Panc1 (cell line): ENCODE measurements at places on chromosomes 5 and 9. TPM values are rescaled to one million over a fixed set of nuclear protein-coding genes. Genes with fewer than 3 reads are reported as not detected.

Gene LTC4S
- 0.69 TPM for total RNA-seq

Gene ACTBL2
- not detected for total RNA-seq

Gene PHAX
- 46.2 TPM for total RNA-seq

Gene ACOT12
- total RNA-seq: 0.74 TPM

Gene CBY3
- total RNA-seq: 0.39 TPM

Gene PCDHA6
- total RNA-seq: 0.31 TPM

Gene DMRT3
- total RNA-seq: not detected

Gene IRX4
- 0.18 TPM for total RNA-seq

Gene PCAT7
- total RNA-seq: 0.59 TPM

Gene MINAR2
- not detected for total RNA-seq

Gene SV2C
- not detected for total RNA-seq

Gene EPB41L4B
- total RNA-seq: 27.8 TPM

Gene IFNA6
- total RNA-seq: not detected

Gene RMRP
- 29,896 TPM for total RNA-seq

Gene SLC23A1
- total RNA-seq: not detected

Gene PPP2R2B
- 8.8 TPM for total RNA-seq

Gene FAM221B
- total RNA-seq: not detected

Gene FGD3
- total RNA-seq: 0.80 TPM
